Chondrocyte (in vitro differentiated cells): ENCODE measurements at places on chromosomes 4 and X.

GRCh38 chr4:40292313-40292759 lies 42.8 kb upstream of the CHRNA9 start:
- DNase-seq, result no peak
- H3K36me3 ChIP-seq, result no peaks in the 10 kb centered on the region
- H3K4me1 ChIP-seq, result no peaks in the 10 kb centered on the region
- no peak overlapping the region for H3K27ac ChIP-seq
- no peak overlapping the region for H3K4me3 ChIP-seq

DNA sequence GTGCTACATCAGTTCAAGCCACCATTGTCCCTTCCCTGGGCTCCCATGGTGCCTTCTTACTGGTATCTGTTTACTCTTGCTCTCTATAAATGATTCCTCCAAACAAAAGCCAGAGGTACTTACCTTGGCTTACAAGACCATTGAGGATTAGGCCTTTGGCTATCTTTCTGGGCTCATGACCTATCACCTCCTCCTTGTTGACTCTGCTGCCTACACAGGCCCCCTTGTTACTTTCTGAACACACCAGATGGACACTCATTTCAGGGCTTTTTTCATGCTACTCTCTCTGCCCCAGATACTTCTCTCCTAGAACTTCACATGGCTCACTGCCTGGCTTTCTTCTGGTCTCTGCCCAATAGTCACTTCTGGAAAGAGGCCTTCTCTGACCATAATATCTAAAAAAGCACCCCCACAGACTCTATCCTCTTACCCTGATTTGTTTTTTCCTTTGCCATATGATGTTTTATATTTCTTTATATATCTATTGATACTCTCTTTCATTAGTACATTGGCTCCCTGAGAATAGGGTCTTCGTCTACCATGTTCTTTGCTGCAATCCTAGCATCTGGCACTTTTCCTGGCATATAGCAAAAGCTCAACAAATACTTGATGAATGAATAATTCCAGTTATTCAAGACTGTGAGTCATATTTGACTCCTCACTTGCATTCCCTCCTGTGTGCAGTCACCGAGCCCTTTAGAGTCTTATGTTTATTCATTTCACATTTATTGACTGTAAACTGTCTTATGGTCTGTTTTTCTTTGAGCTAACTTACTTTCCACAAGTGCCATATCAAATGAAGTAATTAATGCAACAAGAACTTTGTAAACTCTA lies 27.1 kb upstream of the TAPT1 start:
- peaks cover 20% of the 10 kb centered on the region for H3K4me1 ChIP-seq
- H3K27ac ChIP-seq, result peak overlapping the region; percentile 36
- H3K4me3 ChIP-seq, result no peak overlapping the region
- H3K27me3 ChIP-seq, result no peaks in the 10 kb centered on the region
- peaks cover 24% of the 10 kb centered on the region for H3K36me3 ChIP-seq
- DNase-seq, result no peak

DNA sequence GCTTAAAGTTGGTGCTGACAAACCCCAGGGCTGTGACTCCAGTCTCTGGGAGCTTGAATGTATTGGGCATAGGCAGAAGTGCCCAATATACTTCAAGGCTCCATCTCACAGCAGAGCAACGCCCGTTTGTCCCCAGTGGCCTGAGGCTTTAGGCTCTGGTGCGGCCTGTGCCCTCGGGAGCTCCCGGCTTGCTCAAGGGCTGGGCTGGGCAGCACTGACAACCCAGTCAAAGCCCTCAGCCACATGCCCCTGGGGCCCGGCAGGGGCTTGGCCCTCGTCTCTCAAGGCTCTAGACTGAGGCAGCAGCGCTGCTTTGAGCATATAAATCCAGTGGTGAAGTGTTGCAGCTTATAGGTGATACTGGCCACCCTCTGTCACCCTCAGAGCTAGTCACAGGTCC lies 203.7 kb downstream of the AFAP1 start:
- no peaks in the 10 kb centered on the region for H3K4me1 ChIP-seq
- no peak overlapping the region for H3K27ac ChIP-seq
- no peak overlapping the region for H3K4me3 ChIP-seq
- DNase-seq, result no peak
- peaks cover 24% of the 10 kb centered on the region for H3K27me3 ChIP-seq

DNA sequence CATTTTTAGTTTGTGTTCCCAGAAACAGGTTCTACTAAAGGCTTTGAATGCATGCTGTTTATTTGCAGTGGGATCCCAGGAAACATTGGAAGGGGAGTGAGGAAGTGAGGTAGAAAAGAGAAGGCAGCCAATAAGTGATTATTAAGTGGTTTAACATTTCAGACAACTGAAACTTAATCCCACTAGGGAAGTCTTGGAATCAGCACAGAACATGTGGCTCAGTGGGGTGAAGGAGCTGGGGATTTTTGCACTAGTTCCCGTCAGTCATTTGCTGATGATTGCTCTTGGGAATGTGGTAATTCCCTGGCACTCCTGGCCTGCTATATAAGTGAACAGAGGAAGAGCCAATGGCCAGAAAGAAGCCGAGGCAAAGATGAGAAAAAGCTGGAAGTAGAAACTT lies 1053.0 kb upstream of the IGFBP7 start:
- peaks cover 6% of the 10 kb centered on the region for H3K27me3 ChIP-seq
- H3K36me3 ChIP-seq, result no peaks in the 10 kb centered on the region
- no peak for DNase-seq
- no peaks in the 10 kb centered on the region for H3K4me1 ChIP-seq
- H3K4me3 ChIP-seq, result no peak overlapping the region

- no peaks in the 10 kb centered on the region for H3K27me3 ChIP-seq
- H3K4me3 ChIP-seq, result peak overlapping the region; percentile 81
- H3K36me3 ChIP-seq, result peaks cover 7% of the 10 kb centered on the region
- peak; percentile 51 for DNase-seq
Observed at GRCh38 chr4:1723131-1723801, 1.9 kb downstream of the TACC3 start.

DNA sequence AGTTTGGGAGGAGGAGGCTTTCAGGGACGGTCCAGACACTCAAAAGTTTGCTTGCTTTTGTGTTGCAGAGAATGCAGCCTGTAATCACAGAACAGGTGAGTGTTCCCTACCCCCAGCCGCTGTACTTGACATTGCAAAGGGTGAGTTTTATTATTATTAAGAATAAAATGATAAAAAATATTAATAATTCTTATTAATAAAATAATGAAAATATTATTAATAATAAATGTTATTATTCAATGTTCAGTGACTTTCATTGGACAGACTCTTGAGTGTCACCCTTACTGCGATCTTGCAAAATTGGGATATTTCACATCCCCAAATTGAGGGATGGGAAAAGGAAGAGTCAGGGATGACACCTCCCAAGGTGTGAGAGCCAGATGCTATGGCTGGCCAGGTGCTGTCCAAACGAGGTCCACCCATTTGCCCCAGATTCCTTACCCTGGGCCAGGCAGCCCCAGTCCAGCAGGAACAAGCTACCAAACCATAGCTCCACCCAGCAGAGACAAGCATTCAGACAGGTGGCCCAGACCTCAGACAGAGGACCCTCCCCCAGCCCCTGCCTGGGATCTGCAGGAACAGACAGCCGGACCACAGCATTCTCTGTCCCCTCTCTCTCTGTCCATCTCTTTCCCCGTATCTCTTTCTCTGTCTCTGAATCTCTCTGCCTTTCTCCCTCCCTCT lies 22.4 kb downstream of the IL3RA start:
- no peaks in the 10 kb centered on the region for H3K4me1 ChIP-seq
- peak; percentile 41 for DNase-seq
- no peak overlapping the region for H3K27ac ChIP-seq
- peaks cover 14% of the 10 kb centered on the region for H3K36me3 ChIP-seq
- H3K4me3 ChIP-seq, result no peak overlapping the region

DNA sequence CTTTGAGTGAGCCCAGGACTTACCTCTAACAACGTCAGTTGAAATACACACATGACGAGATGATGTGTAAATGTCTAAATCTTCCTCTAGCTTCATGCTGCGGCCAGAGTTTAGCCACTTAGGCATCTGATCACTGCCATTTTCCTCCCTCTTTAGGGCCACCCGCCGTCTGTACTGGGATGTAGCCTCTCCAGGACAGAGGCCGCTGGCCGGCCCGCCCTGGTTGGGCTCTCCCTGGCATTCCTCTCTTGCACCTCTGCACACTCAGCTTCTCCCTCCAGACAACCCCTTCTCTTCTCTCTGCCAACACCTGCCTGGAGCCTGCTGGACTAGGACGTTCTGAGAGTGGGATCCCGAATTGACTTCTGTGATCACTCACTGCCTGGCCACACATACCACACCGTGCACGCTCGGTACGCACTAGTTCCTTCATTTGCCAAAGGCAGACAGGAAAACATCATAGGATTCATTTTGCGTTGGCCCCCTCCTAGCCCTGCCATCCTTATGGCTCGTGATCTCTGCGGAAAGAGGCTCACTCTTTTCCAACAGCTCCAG lies 33.6 kb downstream of the RNF212 start:
- DNase-seq, result no peak
- H3K4me1 ChIP-seq, result peaks cover 21% of the 10 kb centered on the region
- H3K27me3 ChIP-seq, result peaks cover 2% of the 10 kb centered on the region

- no peak overlapping the region for H3K27ac ChIP-seq
- no peaks in the 10 kb centered on the region for H3K27me3 ChIP-seq
- peaks cover 1% of the 10 kb centered on the region for H3K4me1 ChIP-seq
- H3K4me3 ChIP-seq, result no peak overlapping the region
- no peaks in the 10 kb centered on the region for H3K36me3 ChIP-seq
Observed at GRCh38 chr4:115058533-115058932, 54.9 kb downstream of the NDST4 start.

DNA sequence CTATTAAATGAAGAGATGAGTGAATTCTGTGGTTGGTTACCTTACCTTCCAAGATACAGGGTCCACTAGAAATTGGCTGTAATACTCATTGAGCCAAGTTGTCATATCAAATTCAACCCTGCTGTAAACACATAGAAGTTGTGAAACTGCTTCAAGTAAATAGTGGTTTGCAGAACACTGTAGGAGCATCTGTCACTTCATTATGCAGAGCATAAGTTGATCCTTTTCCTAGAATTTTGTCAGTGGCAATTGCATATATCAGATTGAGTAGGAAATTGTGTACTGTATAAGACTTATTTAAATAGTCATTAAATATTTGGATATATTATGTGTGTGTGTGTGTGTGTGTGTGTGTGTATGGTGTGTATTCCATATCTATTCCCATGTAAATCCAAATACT lies 8.8 kb upstream of the XK start:
- H3K27me3 ChIP-seq, result peaks cover 21% of the 10 kb centered on the region
- DNase-seq, result no peak
- H3K36me3 ChIP-seq, result no peaks in the 10 kb centered on the region

- H3K4me1 ChIP-seq, result no peaks in the 10 kb centered on the region
- H3K36me3 ChIP-seq, result no peaks in the 10 kb centered on the region
- DNase-seq, result no peak
Observed at GRCh38 chrX:3768881-3769280, 55.4 kb upstream of the PRKX start.

- peaks cover 10% of the 10 kb centered on the region for H3K4me1 ChIP-seq
- H3K27ac ChIP-seq, result no peak overlapping the region
- H3K36me3 ChIP-seq, result no peaks in the 10 kb centered on the region
- H3K4me3 ChIP-seq, result no peak overlapping the region
- DNase-seq, result no peak
- H3K27me3 ChIP-seq, result no peaks in the 10 kb centered on the region
Observed at GRCh38 chrX:104854790-104855340, 288.9 kb downstream of the IL1RAPL2 start.

GRCh38 chrX:2548711-2549423 lies 48.1 kb upstream of the DHRSX start:
- DNase-seq, result no peak
- H3K27me3 ChIP-seq, result peaks cover 3% of the 10 kb centered on the region
- H3K4me1 ChIP-seq, result peaks cover 38% of the 10 kb centered on the region
- no peak overlapping the region for H3K4me3 ChIP-seq

- H3K27me3 ChIP-seq, result no peaks in the 10 kb centered on the region
- no peak overlapping the region for H3K27ac ChIP-seq
- H3K4me1 ChIP-seq, result no peaks in the 10 kb centered on the region
- no peak for DNase-seq
Observed at GRCh38 chr4:127849505-127850234, 31.0 kb upstream of the PLK4 start.

DNA sequence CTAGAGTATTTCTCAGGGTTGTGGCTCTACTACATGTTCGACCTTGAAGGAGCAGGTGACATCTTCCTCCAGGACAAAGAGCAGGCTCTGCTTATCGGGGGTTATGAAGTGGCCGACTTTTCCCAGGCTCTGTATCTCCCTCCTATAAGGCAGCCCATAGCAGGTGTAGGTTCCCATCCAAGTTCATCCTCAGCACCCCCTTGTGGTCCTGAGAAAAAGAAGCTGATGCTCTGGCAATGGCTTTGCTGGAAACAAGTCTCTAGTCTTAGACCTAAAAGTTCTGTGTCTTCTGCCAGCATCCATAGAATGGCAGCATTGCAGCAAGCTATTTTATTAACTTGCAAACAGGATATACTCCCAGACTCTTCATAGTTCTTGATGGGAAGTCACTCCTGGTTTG lies 836.6 kb upstream of the PRKX start:
- no peak overlapping the region for H3K4me3 ChIP-seq
- H3K27me3 ChIP-seq, result peaks cover 8% of the 10 kb centered on the region
- H3K27ac ChIP-seq, result no peak overlapping the region
- no peaks in the 10 kb centered on the region for H3K36me3 ChIP-seq
- DNase-seq, result no peak

DNA sequence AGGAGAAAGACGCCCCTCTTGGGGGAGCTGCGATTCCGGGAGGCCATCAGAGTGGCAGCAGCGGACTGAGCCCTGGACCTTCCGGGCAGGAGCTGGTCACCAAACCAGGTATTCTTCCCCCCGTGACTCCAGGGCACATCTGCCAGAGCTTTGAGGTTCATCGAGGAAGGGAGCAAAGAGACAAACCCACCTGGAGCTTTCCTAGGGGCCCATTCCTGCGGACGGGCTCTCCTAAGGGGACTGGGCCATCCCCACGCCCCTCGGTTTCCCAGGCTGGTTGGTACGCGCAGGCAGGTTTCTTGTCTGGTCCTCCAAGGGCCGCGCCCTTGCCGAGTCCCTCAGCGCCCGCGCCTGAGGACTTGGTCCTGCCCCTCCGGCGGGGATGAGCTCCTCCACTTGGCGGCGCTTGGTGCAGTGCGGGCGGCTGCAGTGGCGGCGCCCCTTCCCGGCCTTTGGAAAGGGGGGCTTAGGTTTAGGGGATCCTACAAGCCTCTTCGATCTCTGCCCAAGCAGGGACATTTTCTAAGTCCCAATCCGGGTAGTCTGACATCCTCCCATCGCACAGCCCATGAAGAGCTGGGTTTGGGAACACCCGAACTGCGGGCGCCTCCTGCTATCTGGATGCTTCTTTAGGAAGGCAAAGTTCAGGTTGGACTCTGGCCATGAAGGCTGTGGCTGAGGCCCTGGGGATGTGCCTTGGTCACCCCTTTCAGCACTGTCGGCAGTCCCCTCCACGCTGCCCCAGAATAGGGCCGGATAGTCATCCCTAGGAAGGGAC lies 538 bp downstream of the STBD1 start:
- peaks cover 43% of the 10 kb centered on the region for H3K4me1 ChIP-seq
- peak overlapping the region; percentile 96 for H3K27ac ChIP-seq
- H3K36me3 ChIP-seq, result peaks cover 14% of the 10 kb centered on the region
- no peaks in the 10 kb centered on the region for H3K27me3 ChIP-seq
